Right renal cortex interstitium (tissue), 3 donors: ENCODE measurements at places on chromosomes 7 and 10.

DNA sequence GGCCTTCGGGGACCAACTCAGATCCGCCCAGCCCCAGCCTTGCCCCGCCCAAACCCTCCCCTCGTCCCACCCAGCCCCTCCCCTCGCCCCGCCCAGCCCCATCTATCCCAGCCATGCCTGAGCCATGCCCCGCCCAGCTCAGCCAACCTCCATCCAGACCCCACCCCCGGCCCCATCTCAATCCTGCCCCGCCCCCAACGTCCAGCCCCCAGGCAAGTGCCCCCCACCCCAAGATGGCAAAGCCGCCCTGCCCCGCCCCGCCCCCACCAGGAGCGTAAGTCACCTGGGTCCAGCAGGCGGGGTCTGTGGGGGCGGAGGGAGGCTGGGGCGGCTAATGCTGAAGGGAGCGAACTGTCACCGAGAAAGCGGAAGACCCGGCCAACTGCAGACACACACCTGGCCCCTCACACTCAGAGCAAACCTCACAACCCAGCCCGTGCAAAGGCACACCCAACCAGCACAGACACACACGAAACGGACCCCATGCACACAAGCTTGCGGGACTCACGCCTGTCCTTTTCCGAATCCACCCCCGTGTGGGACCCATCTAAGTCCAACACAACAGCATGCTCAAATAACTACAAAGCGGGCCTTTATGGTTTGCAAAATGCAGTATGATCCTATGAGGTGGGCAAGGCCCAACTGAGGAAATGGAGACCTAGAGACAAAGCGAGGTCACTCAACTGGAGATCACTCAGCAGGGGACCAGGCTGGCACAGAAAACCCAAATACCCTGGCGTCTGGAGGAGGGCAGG is 11.5 kb upstream of the OGA start:
- DNase-seq = no peak

DNA sequence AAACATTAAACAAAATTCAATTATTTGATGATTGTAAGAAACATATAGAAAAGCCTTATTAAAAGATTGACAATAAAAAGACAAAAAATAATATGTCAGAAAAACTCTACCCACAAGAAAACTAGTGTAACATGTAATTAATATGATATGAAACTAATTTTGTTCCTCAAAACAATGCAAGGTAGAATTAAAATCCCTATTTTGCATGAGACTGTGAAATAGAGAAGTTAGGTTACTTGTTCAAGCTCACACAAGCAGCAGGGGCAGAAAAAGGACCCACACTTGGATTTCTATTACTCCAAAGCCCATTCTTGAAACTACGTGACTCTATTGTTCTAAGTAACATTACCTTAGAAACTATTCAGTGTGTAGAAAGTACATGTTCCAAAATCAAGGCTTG is 96.4 kb downstream of the KCNMA1 start:
- no peak for DNase-seq

- no peak for DNase-seq
Measured at GRCh38 chr10:15344876-15345285, 26.2 kb downstream of the FAM171A1 start.

- no peak for DNase-seq
Measured at GRCh38 chr7:99190359-99191009, 17.4 kb downstream of the KPNA7 start.

GRCh38 chr7:1811850-1812508 is 141.9 kb downstream of the ELFN1 start:
- no peak for DNase-seq

- DNase-seq = no peak
Measured at GRCh38 chr10:84966708-84967441, 638.5 kb downstream of the CCSER2 start.

DNA sequence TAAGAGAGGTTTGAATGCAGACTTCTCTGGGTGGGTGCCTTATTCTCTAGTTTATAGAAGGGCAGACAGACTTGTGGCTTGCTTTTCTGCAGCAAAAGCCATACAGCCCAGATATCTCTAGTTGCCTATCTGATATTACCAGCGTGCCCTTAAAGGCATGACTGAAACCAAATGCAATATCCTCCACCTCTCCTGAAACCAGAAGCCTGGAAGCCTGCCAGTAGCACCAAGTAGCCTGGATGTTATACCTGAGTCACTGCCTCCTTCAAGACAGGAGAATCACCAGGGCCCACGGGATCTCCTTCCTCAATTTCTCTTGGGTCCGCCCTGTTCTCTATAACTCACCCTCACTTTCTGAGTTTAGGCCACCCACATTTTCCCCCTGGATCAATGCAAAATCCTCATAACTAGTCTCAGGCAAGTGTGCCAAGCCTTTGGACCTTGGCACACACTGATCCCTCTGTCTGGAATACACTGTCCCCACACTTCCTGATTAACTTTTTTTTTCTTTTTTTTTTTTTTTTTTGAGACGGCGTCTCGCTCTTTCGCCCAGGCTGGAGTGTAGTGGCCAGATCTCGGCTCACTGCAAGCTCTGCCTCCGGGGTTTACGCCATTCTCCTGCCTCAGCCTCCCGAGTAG is 638.4 kb downstream of the GALNT17 start:
- no peak for DNase-seq

DNA sequence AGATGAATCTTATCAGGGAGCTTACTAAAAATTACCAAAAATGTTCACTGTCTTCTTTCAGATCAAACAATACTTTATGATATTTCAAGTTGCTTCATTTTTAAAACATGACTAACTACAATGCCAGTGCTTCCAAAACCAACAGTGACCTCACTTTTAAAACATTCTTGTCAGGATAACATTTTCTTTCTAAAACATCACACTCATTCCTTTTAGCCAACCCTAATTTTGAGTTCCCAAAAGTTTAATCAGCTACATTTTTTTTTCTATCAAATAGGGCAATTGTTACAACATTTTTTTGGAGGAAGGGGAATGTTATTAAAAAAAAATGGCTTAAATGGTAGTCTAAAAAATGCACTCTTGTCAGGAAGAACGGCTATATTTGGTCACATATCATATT is 37.3 kb downstream of the RTKN2 start:
- no peak for DNase-seq

DNA sequence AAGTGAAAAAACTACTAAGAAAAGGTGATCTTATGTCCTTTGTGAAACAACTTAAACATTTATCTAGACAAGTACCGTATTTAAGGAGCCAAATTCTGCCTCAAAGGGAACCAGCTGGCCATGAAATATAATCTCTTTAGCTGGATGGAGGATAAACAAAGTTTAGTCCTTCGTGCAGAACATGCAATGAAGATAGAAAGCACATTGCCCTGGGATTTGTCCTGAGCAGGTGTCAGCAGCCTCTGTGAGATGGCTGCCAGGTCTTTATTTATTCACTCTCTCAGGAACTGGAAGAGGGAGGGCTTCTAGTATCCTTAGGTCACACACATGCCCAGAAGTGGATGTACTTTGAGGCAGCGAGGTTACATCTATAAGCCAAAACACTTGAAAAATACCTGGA is 57.4 kb upstream of the CASD1 start:
- no peak for DNase-seq

DNA sequence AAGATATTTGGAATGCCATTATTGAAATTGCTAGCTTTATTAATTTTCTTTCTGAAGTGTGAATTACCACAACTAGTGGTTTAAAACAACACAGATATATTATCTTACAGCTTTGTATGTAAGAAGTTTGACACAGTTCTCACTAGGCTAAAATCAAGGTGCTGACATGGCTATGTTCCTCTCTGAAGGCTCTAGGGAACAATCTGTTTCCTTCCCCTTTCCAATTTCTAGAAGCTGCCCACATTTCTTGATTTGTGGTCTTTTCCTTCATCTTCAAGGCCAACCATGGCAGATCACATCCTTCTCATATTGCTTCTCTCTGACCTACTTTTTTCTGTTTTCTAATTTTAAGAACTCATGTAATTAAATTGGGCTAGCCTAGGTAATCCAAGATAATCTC is 43.3 kb upstream of the SLC26A3 start:
- no peak for DNase-seq

DNA sequence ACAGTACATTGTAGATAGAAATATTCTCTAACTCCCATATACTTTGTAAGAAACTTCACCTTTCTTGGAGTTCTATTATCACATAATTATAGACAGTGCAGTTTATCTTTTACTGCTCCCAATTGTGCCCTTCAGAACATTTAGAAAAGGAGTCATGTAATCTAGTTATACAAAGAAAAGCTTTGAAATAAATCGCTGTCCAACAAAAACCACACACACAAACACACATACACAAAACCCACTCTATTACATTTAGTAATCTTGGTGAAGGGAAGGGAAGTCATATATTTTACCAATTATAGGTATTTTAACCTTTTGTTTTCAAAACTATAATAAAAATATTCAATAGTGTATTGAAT is 26.9 kb downstream of the ARL4A start:
- no peak for DNase-seq

DNA sequence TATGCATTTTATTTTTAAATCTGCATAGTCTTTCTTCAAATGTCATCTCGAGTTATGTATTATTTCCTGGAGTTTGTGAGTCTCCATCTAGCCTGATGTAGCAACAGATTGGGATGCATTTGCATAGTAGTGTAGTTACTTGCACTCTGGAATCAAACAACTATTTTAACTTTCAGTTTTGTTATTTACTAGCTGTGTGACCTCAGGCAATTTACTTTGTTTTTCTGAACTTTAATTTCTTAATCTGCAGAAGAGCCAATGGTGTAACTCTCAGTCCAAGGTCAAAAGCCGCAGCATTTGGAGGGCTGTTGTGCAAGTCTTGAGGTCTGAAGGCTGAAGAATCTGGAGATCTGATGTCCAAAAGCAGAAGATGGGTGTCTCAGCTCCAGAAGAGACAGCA is 175.8 kb upstream of the SORCS1 start:
- DNase-seq = no peak

- no peak for DNase-seq
Measured at GRCh38 chr7:101539784-101540183, 89.3 kb downstream of the MYL10 start.

GRCh38 chr10:112552593-112553110 is 105.6 kb downstream of the VTI1A start:
- DNase-seq = no peak

GRCh38 chr10:132308587-132309470 is 1.1 kb upstream of the STK32C start:
- DNase-seq = no peak

DNA sequence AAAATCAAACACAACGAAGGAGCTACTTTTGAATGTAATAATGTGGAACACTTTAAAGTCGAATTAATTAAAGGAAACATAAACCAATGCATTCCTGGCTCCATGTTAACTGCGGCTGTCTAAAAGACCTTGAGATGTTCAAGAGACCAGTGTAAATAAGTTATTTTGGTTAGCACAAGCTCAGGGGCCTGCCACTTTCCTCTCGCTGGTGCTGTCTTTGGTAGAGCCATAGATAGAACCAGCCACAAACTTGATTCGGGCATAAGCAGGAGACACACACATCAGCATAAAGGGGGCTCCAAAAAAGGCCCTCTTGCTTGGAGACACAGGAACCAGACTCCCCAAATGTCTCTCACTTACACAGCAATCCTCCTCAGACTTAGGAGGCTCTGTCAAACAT is 121.6 kb upstream of the TBX20 start:
- DNase-seq = no peak

- DNase-seq = no peak
Measured at GRCh38 chr10:5499493-5500140, at the start of gene CALML5. CALML5 (minus strand) TSS chr10:5499570; CDS start chr10:5499438, 132 bp downstream.

DNA sequence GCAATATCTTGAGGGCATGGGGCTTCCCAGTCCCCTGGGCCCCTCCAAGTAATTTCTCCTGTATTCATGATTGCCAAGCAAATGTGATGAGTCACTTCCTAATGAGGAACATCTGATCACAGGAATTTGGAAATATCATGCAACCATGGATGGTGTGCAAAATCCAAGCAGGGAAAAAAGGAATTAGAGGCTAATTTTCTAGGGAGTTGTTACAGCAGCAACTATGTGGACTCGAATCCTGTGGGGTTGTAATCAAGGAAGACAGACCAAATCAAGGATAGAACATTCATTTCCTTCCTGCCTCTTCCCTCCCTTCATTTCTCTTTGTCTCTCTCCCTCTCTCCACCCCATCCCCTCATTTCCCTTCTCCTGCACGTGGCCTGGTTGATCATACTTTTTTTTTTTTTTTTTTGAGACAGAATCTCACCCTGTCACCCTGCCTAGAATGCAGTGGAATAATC is 23.9 kb upstream of the AGFG2 start:
- DNase-seq = no peak

- DNase-seq = no peak
Measured at GRCh38 chr10:63236113-63236935, 103.2 kb downstream of the NRBF2 start.

- DNase-seq = no peak
Measured at GRCh38 chr10:4373098-4373497, 452.9 kb upstream of the AKR1E2 start.

DNA sequence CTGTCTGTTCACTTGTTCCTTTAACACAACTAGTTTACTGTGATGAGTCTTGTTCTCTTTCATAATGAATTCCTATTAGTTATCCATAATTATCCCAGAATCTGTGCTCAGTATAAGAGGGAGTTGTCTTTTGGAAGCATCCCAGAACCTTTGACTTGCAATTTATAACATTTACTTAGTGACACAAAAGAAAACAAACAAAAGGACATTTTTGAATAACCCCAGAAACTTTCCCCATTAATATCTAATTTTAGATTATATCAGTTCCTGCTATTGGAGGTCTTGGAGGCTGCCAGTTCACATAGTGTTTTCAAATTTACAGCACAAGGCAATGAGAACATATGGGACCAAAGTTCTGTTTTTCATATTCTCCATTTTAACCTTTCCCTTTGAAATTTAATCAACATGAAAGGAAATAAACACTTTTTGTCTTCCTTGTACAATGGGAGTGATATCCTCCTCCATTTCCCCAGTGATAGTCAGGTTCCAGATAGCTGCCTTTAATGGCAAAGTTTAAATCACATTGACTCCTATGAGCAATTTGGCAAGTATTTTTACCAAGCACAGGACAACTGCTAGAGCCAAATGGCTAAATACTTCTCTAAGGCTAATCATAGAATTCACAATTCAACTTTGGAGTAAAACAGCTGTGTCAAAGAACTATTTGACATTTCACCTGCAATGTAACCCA is 37.1 kb upstream of the GNAT3 start:
- no peak for DNase-seq

- no peak for DNase-seq
Measured at GRCh38 chr7:18803923-18804322, 308.4 kb downstream of the HDAC9 start.

GRCh38 chr10:29254123-29255046 is 34.5 kb upstream of the LYZL1 start:
- DNase-seq = no peak

GRCh38 chr10:101495324-101495925 is 92.6 kb downstream of the POLL start:
- no peak for DNase-seq

- DNase-seq = no peak
Measured at GRCh38 chr10:97065686-97066660, 119.8 kb downstream of the SLIT1 start.

GRCh38 chr7:131139462-131139861 is 188.2 kb upstream of the MKLN1 start:
- DNase-seq = no peak

DNA sequence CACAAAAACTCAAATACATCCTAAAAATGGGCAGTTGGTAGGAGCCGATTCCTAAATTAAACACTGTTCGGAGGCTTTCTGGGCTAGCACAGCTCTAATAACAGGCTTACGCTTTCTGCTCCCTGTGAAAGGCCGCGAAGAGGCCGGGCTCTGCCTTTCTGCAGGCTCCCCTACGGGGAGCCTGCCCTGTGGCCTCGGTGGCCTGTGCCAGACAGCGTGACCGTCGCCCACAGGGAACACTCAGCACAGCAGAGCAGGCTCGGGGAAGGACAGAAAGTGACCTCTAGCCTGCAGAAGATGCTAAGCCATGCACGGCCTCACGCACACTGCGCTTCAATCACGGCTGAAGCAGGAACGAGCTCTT is 64.2 kb downstream of the DIP2C start:
- DNase-seq = no peak

GRCh38 chr10:83252596-83252995 is 886.7 kb upstream of the GHITM start:
- no peak for DNase-seq
